Endodermal cell (in vitro differentiated cells): ENCODE measurements at places on chromosomes 2 and 18. TPM values are rescaled to one million over a fixed set of nuclear protein-coding genes. Genes with fewer than 3 reads are reported as not detected.

DNA sequence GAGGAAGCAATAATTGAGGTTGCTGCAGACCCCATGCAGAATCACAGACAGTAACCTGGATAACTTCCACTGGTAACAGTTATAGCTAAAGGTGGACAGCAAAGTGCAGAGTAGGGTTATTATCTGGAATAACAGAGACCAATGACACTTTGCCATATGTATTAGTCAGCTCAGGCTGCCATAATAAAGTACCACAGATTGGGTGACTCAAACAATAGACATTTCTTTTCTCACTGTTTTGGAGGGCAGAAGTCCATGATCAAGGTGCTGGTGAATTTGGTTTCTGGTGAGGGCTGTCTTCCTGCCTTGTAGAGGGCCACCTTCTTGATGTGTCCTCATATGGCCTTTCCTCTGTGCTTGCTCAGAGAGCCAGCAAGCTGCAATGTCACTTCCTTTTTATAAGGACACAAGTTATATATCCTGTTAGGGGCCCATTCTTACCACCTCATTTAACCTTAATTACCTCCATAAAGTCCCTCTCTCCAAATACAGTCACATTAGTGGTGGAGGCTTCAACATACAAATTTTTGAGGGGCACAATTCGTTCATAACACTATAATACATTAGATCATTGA, 191.0 kb upstream of the LRP1B start:
- H3K4me3 ChIP-seq: no peak overlapping the region
- H3K27me3 ChIP-seq: no peaks in the 10 kb centered on the region
- H3K36me3 ChIP-seq: no peaks in the 10 kb centered on the region
- DNase-seq: no peak
- H3K27ac ChIP-seq: no peak overlapping the region
- H3K4me1 ChIP-seq: peaks cover 6% of the 10 kb centered on the region

DNA sequence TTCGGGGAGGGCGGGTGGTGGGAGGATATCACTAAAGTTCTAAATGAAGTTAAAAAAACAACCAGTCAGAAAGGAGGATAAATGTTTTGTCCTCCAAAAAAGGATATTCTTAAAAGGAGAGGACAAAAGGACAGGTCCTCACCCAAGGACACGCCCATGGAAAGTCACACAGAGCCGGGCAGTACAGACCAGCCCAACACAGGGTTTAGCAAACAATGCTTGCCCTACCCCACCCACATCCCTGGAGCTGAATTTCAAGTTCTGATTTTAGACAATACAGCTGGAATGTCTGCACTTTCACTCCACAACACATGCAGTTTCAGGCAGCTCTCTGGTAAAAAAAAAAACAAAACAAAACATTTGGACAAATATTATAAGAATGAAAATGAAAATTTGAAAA, 67.9 kb downstream of the SLC9A4 start:
- DNase-seq: no peak
- H3K27me3 ChIP-seq: no peaks in the 10 kb centered on the region

GRCh38 chr2:222320436-222321395, 21.9 kb upstream of the PAX3 start:
- H3K4me1 ChIP-seq: no peaks in the 10 kb centered on the region
- no peak overlapping the region for H3K27ac ChIP-seq
- peaks cover 89% of the 10 kb centered on the region for H3K27me3 ChIP-seq
- H3K36me3 ChIP-seq: no peaks in the 10 kb centered on the region
- peak; percentile 75 for DNase-seq

DNA sequence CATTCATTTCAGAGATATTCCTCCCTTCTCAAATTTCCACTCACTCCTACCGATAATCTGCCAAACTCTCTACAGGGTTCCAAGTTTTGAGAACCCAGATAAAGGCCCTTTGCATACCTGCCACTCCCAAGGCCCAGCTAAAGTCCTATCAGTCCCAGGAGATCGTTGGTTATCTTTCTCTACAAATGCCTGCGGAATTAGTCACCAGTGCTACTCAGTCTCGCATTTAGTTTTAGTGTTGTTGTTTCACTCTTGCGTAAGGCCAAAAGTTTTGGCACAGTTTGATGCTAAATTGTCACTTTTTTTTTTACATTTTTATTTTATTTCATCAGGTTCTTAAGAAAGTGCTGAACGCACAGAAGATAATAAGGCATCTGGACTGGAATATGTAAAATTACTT, 29.2 kb upstream of the SETBP1 start:
- no peaks in the 10 kb centered on the region for H3K36me3 ChIP-seq
- peak; percentile 70 for DNase-seq
- H3K27ac ChIP-seq: no peak overlapping the region
- no peaks in the 10 kb centered on the region for H3K27me3 ChIP-seq

- no peak overlapping the region for H3K4me3 ChIP-seq
- no peak overlapping the region for H3K27ac ChIP-seq
- no peak for DNase-seq
- no peaks in the 10 kb centered on the region for H3K36me3 ChIP-seq
- H3K27me3 ChIP-seq: no peaks in the 10 kb centered on the region
Observed at GRCh38 chr2:191189112-191189635, 38.4 kb upstream of the STAT4 start.

DNA sequence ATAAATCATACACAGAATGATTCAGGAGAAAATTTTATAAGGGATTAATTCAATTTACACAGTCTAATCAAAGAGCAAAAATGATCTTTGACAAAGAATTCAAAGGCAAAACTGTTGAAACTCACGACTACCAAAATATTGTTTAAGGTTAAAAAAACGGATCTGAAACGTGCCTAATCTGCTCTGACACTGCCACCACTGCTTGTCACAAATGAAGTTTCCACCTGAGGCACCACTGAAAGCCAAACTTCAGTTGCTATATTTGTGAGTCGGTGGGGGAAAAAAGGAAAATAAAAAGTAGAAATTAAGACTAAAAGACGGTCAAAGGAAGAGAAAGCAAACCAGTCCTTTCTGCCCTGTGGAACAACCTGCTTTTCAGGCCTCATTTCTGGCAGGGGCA, 140.6 kb upstream of the DNMT3A start:
- no peaks in the 10 kb centered on the region for H3K36me3 ChIP-seq
- H3K4me1 ChIP-seq: no peaks in the 10 kb centered on the region
- no peaks in the 10 kb centered on the region for H3K27me3 ChIP-seq
- DNase-seq: no peak
- H3K4me3 ChIP-seq: no peak overlapping the region

GRCh38 chr18:76499021-76499420, 4.0 kb upstream of the ZNF516 start:
- H3K27ac ChIP-seq: no peak overlapping the region
- H3K4me1 ChIP-seq: no peaks in the 10 kb centered on the region
- H3K27me3 ChIP-seq: peaks cover 28% of the 10 kb centered on the region
- DNase-seq: no peak
- no peaks in the 10 kb centered on the region for H3K36me3 ChIP-seq

GRCh38 chr2:233471291-233472035, 95.1 kb downstream of the USP40 start:
- no peak overlapping the region for H3K27ac ChIP-seq
- peaks cover 8% of the 10 kb centered on the region for H3K36me3 ChIP-seq
- H3K4me1 ChIP-seq: no peaks in the 10 kb centered on the region
- H3K27me3 ChIP-seq: no peaks in the 10 kb centered on the region
- peak; percentile 14 for DNase-seq

- H3K36me3 ChIP-seq: no peaks in the 10 kb centered on the region
- H3K27ac ChIP-seq: no peak overlapping the region
- H3K27me3 ChIP-seq: no peaks in the 10 kb centered on the region
- no peak for DNase-seq
- no peaks in the 10 kb centered on the region for H3K4me1 ChIP-seq
Observed at GRCh38 chr2:1060987-1061386, 110.3 kb downstream of the SNTG2 start.

DNA sequence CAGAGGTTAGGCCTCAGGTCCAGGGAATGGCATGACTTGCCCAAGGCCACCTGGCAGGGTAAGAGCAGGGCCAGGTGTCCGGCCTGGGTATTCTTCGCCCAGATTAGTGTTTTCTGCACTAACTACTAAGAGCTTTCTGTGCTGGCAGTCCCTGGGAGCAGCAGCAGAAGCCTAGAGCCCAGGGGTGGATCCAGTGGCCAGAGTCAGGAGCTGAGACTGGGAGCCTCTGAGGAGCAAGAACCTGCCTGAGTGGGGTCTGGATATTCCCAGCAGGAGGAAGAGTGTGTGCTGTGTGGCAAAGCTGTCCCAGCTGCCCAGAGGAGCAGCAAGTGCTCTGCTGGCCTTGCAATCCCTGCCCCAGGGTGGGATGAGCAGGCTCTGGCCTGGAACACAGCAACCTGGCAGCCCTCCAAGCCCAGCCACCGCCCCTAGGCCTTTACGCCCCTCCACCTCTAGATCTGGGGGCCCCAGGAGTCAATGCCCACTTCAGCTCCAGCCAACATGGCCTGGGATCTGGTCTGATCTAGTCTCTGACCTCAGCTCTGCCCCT, 30.7 kb upstream of the GPAT2 start:
- DNase-seq: no peak
- no peaks in the 10 kb centered on the region for H3K27me3 ChIP-seq
- no peaks in the 10 kb centered on the region for H3K36me3 ChIP-seq
- H3K4me3 ChIP-seq: no peak overlapping the region
- peaks cover 10% of the 10 kb centered on the region for H3K4me1 ChIP-seq
- no peak overlapping the region for H3K27ac ChIP-seq

- no peaks in the 10 kb centered on the region for H3K27me3 ChIP-seq
- peaks cover 18% of the 10 kb centered on the region for H3K4me1 ChIP-seq
- H3K4me3 ChIP-seq: no peak overlapping the region
- DNase-seq: no peak
- no peaks in the 10 kb centered on the region for H3K36me3 ChIP-seq
Observed at GRCh38 chr18:32258558-32259204, 68.8 kb downstream of the MEP1B start.

DNA sequence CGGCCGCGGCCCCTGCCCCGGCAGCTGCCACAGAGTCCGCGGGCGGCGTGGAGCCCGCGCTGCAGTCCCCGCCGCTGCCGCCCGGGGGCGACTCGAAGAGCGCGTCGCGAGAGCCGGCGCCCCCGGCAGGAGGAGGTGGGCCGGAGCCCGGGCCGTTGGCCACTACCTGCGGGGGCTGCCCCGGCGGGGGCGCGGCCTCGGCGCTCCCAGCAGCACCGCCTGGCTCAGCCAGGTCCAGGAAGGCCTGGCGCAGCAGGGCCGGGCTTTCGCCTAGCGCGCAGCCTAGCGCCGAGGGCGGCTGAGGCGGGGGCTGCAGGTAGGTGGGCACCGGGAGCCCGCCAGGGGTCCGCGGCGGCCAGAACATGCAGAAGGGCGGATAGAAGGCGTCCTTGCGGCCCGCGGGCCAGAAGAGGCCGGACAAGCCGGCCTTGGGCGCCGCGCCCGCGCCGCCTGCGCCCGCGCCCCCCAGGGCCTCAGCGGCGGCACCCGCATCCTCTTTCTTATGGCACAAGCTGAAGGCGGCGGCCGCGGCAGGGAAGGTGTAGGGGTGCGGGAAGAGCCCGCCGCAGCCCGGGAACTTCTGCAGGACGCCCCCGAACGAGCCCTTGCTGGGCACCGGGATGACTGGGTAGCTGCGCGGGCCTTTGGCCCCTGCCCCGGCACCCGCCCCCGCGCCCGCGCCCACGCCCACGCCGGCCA, 3.9 kb downstream of the SKOR2 start:
- H3K36me3 ChIP-seq: no peaks in the 10 kb centered on the region
- H3K27me3 ChIP-seq: peaks cover 94% of the 10 kb centered on the region
- no peak overlapping the region for H3K27ac ChIP-seq
- peak; percentile 89 for DNase-seq

DNA sequence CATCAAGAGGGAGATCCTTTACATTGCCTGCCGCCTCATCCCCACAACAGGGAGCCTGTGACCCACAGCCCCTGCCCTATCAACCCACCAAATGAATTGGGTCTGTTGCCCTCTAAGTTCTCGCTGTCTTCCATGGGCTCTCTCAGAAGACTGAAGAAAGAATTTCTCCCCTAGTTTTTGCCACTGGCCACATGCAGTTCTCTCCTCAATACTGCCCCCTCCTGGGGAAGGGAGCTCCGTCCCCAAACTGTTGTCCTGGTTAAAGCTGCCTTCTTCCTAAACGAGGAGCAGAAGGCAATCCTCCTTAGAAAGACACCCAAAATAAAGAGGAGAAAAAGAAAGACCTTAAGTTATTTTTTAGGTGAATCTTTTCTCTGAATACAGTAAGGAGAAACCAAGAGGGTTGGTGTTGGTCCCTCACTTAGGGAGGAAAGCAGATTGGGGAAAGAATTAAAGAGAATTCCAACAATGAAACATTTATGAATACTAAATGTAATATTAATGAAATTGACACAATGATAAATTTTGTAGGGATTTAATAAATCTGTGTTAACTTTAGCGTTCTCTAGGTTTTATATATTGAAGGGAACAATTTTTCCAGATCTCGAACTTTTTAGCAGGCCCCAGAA, 31.1 kb upstream of the SATB2 start:
- peak; percentile 94 for DNase-seq
- no peaks in the 10 kb centered on the region for H3K4me1 ChIP-seq
- H3K27ac ChIP-seq: no peak overlapping the region
- H3K27me3 ChIP-seq: peaks cover 10% of the 10 kb centered on the region
- H3K4me3 ChIP-seq: no peak overlapping the region

- no peaks in the 10 kb centered on the region for H3K36me3 ChIP-seq
- H3K4me1 ChIP-seq: no peaks in the 10 kb centered on the region
- no peak overlapping the region for H3K27ac ChIP-seq
- no peaks in the 10 kb centered on the region for H3K27me3 ChIP-seq
- no peak overlapping the region for H3K4me3 ChIP-seq
- no peak for DNase-seq
Observed at GRCh38 chr2:232609607-232610006, 23.8 kb upstream of the EFHD1 start.

GRCh38 chr18:67525328-67526099, 9.0 kb upstream of the DSEL start:
- H3K4me1 ChIP-seq: no peaks in the 10 kb centered on the region
- no peaks in the 10 kb centered on the region for H3K36me3 ChIP-seq
- peak; percentile 68 for DNase-seq
- H3K27ac ChIP-seq: no peak overlapping the region
- H3K27me3 ChIP-seq: no peaks in the 10 kb centered on the region

DNA sequence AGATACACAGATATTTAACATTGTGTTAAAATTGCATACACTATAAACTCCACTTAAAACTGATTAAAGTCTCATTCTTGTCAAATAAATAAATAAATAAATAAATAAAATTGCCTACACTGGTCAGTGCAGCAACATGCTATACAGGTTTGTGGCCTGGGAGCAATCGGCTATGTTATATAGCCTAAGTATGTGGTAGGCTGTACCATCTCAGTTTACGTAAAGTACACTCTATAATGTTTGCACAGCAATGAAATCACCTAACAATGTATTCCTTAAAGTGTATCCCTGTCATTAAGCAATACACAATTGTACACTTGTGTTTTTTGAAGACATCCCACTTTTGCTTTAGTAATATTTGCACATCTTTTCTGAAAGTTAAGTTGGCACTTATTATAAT, 337.7 kb upstream of the SETBP1 start:
- no peak overlapping the region for H3K27ac ChIP-seq
- H3K27me3 ChIP-seq: no peaks in the 10 kb centered on the region
- DNase-seq: no peak

GRCh38 chr18:57947117-57947516, 96.9 kb upstream of the NEDD4L start:
- H3K4me3 ChIP-seq: no peak overlapping the region
- peaks cover 9% of the 10 kb centered on the region for H3K27me3 ChIP-seq
- no peak for DNase-seq
- peaks cover 15% of the 10 kb centered on the region for H3K4me1 ChIP-seq
- no peaks in the 10 kb centered on the region for H3K36me3 ChIP-seq

SH3RF3 gene
- 1.8 TPM in 2 replicates for total RNA-seq

FN1 gene
- 2,470 and 2,721 TPM in 2 replicates for total RNA-seq

OTOS gene
- not detected in 2 replicates for total RNA-seq

AGPS gene
- 86.1 and 96.0 TPM in 2 replicates for total RNA-seq

REG3A gene
- not detected in 3 replicates for total RNA-seq

PRKAG3 gene
- total RNA-seq: not detected in 2 replicates

TSN gene
- total RNA-seq: 36.4 to 71.5 TPM (median 66.3 TPM) in 3 replicates

FSHR gene
- total RNA-seq: 2.2 to 6.5 TPM (median 6.1 TPM) in 3 replicates

RUFY4 gene
- not detected in 3 replicates for total RNA-seq
